ENCODE measurements at places on chromosomes 3 and 15.

GRCh38 chr15:69424001-69424400 is 9.9 kb downstream of the KIF23 start:
- no peak for DNase-seq

GRCh38 chr15:39417366-39418134 is 163.3 kb upstream of the THBS1 start:
- DNase-seq, result no peak

GRCh38 chr3:138888560-138888959 is 53.8 kb upstream of the PIK3CB start:
- DNase-seq, result no peak

DNA sequence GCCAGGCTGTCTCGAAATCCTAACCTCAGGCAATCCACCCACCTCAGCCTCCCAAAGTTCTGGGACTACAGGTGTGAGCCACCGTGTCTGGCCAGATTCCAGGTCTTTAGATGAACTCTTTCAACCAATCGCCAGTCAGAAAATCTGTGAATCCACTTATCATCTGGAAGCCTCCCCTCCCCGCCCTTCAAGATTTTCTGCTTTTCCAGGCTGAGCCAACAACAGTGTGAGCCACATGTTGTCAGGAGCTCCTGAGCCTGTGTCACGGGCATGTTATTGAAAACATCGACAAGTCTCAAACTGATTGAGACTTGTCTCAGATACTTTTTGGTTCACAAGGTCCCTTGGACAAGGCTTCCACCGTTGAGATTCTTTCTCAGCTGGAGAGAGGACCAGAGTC is 52.0 kb upstream of the TRPM1 start:
- DNase-seq, result no peak

DNA sequence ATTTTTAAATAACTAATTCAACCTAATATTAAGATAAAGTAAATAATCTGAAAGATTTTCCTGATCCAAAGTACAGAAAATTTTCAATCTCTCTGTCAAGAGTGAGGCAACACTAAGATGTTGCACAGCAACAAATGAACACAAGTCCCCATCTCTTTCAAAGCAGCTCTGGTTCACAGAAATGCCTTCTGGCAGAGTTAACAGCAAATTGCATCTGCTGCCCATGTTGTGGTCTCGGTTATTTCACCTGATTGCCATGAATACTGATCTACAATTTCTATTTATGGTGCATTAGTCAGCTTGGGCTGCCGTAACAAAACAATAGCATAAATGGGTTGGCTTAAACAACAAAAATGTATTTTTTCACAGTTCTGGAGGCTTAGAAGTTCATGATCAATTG is 167.3 kb downstream of the BCHE start:
- no peak for DNase-seq

DNA sequence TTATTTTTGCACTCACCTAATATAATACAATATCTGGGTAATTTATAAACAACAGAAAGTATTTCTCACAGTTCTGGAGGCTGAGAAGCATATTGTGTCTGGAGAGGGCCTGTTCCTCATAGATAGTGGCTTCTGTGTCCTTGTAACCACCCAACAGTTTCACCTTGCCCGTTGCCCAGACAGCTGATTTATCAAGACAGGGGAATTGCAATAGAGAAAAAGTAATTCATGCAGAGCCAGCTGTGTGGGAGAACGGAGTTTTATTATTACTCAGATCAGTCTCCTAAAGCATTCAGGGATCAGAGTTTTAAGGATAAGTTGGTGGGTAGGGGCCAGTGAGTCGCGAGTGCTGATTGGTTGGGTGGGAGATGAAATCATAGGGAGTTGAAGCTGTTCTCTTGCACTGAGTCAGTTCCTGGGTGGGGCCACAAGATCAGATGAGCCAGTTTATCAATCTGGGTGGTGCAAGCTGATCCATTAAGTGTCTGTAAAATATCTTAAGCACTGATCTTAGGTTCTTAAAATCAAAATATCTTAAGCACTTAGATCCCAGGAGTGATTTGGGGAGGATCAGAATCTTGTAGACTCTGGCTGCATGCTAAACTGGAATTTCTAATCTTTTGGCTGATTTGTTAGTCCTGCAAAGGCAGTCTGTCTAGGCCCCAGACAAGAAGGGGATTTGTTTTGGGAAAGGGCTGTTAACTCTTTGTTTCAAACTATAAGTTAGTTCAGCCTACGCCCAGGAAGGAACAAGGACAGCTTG is 33.9 kb upstream of the C15orf39 start:
- no peak for DNase-seq

DNA sequence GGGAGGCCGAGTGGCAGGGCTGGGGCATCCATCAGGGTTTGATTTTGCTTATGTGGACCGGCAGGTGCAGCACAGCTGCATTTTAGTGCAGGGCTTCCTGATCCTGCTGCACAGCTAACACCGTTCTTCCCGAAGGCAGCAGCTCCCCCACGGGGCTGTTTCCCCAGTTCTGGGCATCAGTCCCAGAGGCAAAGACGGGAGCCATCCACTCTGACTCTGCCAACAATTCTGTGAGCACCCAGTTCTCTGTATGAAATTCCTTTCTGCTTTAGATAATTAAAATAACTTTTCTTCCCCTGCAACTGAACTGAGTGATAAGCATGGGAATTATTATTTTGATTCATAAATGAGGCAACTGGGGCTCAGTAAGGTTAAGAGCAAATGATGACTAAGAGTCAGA is 262.9 kb upstream of the ATP10A start:
- no peak for DNase-seq

GRCh38 chr15:96209285-96209735 is 121.2 kb upstream of the NR2F2 start:
- DNase-seq, result no peak

GRCh38 chr15:67720556-67721175 is 104.6 kb upstream of the SKOR1 start:
- DNase-seq, result no peak

DNA sequence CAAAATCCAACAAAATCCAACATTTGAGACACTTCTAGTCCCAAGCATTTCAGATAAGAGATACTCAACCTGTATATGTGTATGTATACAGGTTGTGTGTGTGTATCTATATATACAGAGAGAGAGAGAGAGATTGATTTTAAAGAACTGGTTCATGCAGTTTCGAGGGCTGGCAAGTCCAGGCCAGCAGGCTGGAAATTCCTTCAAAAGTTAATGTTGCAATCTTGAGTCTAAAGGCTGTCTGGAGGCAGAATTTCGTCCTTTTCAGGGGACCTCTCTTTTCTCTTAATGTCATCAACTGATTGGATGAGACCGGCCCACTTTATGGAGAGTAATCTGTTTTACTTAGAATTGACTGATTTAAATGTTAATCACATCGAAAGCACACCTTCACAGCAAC is 199.6 kb upstream of the IL12A start:
- DNase-seq, result no peak

DNA sequence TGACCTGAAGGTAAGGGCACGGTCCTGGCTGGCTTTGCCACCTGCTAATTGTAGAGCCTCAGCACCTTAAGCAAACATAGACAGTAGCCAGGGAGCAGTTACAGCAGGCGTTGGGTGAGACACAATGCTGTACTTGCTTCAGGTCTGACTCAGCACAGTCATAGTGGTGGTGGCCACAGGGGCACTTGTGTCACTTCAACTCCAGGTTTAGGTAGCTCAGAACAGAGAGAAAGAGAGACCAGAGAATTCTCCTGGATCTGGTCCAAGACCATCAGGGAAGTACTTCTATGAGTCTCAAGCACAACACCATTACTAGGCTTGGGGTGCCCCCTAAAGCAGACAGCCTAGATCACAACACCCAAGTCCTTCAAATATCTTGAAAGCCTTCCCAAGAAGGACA is 204.4 kb downstream of the OTOL1 start:
- DNase-seq, result no peak

- no peak for DNase-seq
These were observed 51.0 kb downstream of the NR1D2 start for GRCh38 chr3:23996095-23996524.

DNA sequence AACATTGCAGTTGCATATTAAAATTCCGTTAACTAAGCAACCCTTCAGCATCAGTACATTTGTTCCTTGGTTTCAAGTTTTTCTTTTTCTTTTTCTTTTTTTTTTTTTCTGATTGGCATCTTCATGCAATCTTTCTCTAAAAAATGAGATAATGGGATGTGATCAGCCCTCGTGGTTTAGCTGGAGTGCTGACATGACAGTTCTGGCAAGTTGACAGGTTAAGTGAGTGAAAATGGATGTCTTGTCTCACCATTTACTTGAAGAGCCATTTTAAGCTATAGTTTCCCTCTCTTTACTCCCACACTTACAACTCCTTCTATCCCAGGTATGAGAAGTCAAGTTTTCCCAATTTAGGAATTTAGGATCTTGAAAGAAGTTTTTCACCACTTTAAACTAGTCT is 495.2 kb downstream of the ROBO2 start:
- DNase-seq, result no peak

DNA sequence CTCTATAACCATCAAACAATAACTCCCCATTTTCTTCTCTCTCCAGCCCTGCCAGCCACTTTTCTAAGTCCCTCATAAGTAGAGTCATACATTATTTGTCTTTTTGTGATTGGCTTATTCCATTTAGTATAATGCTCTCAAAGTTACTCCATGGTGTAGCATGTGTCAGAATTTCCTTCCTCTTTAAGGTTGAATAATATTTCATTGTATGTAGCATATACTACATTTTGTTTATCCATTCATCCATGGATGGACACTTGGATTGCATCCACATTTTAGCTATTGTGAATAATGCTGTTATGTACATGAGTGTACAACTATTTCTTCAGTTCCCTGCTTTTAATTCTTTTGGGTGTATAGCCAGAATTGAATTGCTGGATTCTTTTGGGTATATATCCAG is 138.4 kb downstream of the ATG7 start:
- DNase-seq, result no peak

DNA sequence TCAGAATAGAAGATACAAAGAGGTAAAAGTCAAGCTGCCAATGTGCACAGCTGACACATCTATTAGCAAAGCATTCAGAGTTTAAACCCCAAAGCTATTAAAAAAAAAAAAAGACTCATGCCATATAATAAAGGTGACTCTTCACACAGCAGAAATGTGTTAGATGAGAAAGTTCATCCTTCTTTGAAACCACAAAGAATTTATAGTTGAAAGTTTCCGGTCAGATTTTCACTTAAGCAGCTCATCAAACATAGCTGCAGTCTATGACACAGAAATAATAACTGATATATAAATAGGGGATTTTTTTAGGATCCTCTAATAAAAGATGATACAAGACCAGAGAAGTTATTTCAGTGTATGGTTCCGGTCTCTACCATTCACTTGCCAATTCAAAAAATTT is 76.6 kb downstream of the WWTR1 start:
- DNase-seq, result no peak

DNA sequence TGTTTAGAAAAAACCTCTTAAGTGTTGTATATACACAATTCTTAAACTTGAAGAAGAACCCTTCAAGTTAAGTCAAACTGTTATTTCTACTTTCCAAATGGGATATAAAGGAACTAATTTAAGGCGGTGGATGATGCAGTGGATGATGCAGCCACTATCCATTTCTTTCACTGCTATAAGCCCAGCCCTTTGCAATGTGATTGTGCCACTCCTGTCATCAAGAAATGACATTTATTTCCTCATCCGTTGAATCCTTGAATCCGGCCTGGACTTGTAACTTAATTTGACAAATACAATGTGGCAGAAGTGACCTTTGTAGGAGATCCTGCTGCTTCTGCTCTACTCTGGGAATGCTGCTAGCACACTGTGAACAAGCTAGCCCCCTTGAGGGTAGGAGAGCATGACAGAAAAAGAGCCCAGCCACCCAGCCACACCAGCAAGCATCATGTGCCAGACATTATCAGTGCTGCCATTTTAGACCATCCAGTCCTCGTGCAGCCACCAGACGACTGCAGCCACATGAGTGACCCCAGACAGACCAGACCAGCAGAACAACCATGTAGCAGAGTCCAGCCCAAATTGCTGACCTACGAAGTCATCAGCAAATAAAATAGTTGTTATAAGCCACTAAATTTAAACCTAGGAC is 47.4 kb downstream of the UACA start:
- no peak for DNase-seq

DNA sequence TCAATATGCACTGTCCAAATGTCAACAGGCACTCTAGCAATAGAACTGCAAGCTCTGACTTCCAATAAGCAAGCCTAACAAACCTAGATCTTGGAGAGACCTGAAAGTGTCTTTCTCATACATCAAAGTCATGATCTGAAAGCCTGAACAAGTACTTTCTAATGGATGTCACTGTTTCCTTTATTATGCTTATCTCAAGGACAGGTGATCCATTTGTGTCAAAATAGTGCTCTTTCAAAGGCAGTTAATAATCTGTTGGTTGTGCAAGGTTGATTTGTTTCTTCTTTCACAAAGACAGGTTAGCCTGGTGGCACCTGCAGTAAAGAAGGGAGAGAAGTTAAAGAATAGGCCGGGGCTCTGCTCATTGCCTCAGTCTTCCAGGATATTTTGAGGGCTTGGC is 146.8 kb downstream of the EPHB1 start:
- DNase-seq, result no peak

DNA sequence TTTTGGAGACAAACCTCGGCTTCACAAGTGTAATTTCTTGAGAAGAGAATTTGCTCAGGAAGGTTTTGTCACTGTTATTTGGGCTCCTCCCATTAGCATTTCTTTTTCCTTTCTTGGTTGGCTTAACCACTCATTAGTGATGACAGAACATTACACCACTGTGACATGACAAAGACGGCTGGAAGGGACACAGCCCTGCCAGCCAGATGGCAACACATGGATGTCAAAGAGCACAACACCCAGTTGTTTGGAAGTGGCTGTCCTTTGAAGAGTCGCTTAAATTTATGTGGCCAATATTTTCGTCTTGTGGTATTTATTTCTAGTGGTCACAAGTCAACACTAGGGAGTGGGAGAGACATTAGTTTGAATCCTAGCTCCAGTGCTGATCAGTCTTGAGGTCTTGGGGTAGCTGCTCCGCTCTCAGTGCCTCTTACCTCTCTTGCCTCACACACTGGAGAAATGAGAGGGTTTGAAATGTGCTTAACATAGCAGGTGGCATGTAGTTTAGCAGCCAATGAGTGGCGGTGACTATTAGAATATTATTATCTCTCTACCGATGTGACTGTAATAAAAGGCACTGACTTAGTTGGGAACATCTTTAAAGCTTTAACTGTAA is 92.8 kb downstream of the FRMD4B start:
- DNase-seq, result no peak

- no peak for DNase-seq
These were observed 677.4 kb downstream of the ZNF385D start for GRCh38 chr3:21073561-21073960.

GRCh38 chr3:23837691-23838090 is 31.9 kb downstream of the UBE2E1 start:
- no peak for DNase-seq

GRCh38 chr3:128895843-128896697 is 16.6 kb downstream of the ACAD9 start:
- no peak for DNase-seq

- peak; percentile 4 for DNase-seq
These were observed 187.1 kb downstream of the PDE8A start for GRCh38 chr15:85168642-85169173.
